ENCODE measurements at places on chromosomes 7 and 10.

DNA sequence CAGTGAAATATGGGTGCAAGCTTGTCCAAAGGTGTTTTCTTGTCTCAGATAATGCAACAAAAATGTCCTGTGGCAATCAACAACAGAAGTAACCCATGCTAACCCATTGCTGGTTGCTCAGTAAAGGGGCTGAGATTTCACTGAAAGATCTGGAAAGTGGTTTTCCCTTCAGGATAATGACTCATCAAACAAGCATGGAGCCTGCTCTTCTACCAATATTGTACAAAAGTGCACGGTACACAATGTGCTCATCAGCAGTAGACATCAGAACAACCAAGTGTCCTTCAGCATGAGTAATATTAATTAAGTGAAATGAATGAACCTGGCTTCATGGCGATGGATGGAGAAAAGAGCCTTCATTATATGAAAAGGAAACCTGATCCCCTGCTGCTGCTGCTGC lies 287.1 kb upstream of the NEBL start:
- no peak for DNase-seq

GRCh38 chr10:48579251-48579960 lies 25.5 kb downstream of the ARHGAP22 start:
- no peak for DNase-seq

DNA sequence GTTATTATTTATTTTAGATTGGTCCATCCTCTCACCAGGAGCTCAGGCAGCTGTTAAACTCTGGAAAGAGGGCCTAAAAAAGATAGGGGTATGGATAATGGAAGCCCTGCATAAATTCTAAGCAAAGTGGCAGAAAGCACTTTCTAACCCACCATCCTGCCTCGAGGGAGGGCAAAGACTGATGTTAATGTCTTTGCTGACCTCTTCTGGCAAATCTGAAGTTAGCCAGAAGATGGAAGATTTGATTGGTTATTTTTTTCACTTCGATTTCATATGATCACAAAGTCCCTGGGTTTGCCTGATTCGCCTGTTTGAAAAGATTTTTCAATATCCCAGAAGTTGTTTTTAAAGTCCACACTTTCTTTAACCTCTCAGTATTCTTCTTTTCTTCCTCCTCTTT lies 24.8 kb downstream of the OR9A2 start:
- DNase-seq: no peak

- no peak for DNase-seq
Measured at GRCh38 chr10:78433766-78434535, 400.3 kb downstream of the RPS24 start.

GRCh38 chr10:129537151-129537550 lies 70.1 kb downstream of the MGMT start:
- DNase-seq: no peak

GRCh38 chr10:122286867-122287266 lies 15.8 kb downstream of the BTBD16 start:
- DNase-seq: no peak

GRCh38 chr10:19921300-19922140 lies 105.3 kb downstream of the PLXDC2 start:
- DNase-seq: no peak

DNA sequence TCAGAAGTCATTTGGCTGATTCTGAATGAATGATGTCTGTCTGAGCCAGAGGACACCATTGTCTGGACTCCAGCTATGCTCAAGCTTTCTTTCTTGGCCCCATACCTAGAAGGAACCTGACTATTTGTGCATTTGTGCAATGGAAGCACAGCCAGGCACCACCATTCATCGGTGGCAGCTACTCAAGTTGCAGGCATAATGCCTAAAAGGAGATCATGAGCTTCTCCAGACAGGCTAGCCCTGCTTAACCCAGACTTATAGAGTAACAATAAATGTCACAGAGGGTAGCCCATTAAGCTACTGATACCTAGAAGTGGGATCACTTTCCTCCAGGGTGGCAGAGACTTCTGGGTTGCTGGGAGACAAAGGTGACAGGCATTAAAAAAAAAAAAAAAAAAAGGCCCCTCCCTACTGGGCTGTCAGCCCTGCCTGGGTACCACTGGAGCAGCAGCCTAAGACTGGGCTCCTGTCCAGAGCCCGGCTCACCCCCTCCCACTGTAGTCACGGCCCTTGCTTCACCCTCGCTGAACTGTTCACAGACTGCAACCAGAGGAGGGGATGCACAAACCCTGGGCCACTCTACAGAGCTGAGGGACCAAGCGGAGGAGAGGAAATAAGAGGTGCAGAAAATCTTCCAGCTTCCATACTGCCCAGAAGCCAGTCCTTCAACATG lies 75.4 kb upstream of the ATP6V0A4 start:
- no peak for DNase-seq

- peak; percentile 42 for DNase-seq
Measured at GRCh38 chr10:12448729-12449391, 99.5 kb downstream of the CAMK1D start.

DNA sequence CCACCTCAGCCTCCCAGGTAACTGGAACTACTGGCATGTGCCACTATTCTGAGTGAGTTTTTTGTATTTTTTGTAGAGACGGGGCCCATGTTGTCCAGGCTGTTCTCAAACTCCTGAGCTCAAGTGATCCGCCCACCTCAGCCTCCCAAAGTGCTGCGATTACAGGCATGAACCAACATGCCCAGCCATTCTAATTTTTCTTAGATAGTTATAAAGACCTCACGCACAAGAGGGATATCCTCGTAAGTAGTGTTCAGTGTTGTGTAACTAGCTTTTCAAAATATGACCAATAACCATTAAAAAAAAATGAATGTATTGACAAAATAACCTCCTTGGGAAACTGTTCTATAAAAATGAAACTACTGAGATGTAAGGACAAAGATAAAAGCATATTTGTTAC lies 90.5 kb upstream of the FERD3L start:
- DNase-seq: no peak

DNA sequence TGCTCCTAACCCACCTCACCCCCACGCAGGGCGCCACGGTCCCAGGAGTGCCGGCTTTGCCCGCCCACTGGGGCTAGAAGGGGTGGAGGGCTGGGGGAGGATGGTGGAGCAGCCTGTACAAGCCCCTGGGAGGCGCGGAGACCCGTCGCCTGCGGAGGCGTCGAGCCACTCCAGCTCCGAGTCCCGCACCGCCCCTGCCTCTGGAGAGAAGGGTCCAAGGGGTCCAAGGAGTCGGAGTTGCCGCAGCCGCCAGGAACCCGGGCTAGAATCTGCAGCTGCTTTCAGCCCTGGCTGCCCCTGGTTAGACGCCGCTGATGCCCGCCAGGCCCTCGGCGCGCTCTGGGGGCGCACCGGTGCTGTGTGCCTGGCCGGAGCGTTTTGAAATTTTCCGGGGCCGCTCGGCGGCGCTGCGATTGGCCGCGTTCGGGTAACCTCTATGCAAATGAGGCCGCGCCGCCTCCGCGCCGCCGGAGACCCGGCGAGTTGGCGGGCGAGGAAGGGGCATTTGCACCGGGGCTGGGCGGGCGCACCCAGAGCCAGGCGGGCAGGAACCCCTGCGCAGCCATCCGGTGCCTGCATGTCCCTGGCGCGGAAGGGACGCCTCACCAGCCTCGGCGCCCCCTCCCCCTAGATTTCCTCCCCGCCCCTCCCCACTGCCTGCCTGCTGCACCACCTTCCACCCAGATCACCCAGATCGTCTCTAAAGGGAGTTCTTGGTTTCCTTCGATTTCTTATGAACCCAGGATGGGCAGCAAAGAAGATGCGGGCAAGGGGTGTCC lies at the start of gene HMX2:
Gene HMX2 (plus strand): TSS at position 502 of the 779 bp plus-strand sequence. CDS start 243 bp downstream, at position 745.
- no peak for DNase-seq

GRCh38 chr10:117334066-117334465 lies 41.2 kb downstream of the PDZD8 start:
- no peak for DNase-seq

GRCh38 chr10:13219685-13220670 lies 14.2 kb downstream of the UCMA start:
- no peak for DNase-seq

DNA sequence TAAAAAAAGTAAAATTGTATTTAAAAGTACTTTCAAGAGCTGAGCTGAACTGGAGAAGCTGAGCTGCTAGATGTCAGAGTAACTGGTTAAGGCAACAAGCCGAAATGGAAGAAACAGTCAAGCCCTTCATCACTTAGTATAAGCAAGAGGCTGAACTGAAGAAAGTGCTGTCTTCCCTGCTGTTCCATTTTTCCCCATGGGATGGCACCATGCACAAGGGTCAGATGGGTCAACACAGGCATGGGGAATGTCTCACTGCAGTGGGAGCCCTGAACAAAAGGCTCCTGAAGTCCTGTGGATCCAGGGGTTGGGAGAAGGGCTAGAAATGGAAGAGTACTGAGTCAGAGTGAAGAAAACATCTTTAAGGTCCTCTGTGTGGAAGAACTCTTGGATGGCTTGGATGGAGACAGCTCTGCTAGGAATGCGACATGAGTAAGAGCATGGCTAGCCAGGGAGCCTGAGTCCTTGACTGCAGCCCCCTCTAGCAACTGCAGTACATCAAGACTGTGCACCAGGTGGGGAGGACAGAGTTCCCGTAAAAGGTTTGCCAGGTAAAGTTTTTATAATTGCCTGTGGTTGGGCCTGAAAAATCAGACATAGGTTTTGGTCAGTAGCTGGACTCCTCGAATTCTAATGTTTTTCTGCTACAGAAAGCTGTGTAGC lies 348.3 kb downstream of the GPR158 start:
- no peak for DNase-seq

GRCh38 chr10:62560201-62560819 lies 186.1 kb downstream of the ZNF365 start:
- DNase-seq: no peak

DNA sequence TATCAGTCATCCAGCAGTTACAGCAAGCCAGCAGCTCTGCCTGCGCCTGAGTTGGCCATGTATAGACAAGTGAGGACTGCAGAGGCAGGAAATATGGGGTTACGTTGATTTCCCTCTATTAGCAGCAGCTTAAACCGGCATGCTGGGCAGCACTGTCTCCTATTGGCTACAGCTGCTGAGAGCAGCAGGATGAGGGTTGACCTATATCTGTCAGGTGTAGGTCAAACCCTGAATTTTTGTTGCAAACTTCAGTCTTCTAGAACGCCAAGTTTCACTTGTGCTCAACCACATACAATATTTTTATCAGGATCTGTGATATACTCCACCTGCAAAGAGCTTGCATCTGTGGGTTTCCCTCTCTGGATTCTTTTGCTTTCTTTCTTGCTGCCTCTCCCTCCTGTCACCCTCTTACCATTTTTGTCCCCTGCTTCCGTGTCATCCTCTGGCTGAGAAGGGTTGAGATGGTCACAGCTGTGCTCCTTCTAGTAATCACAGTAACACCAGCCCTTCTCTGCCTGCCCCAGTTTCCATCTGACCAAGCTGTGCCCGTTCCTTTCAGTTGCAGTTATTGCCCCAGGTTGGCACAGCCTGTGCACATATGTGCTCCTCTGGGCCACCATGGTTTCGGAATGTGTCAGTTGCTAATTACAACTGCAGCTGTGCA lies 23.8 kb upstream of the GLCCI1 start:
- no peak for DNase-seq

DNA sequence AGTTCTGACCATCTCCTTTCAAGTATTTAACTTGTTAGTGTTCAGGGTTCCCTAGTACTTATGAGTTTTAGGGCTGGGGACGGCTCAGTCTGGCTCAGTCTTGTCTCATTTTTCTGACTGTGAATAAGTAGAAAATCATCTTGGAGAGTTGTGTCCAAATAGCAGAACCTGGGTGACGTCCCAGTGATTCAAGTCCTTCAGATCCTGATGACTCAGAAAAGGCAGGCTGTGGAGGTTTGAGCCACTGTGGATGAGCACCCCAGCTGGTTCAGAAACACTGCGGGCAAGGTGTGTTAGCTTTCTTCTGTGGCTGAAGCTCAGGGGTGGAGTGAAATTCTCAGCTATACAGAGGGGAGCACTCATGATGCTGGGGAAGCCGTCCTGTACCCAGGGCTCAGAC lies 154.4 kb upstream of the NPY start:
- no peak for DNase-seq

- no peak for DNase-seq
Measured at GRCh38 chr10:51952056-51952455, 252.7 kb upstream of the CSTF2T start.

- DNase-seq: no peak
Measured at GRCh38 chr7:35522697-35523096, 172.2 kb downstream of the HERPUD2 start.

GRCh38 chr10:73875139-73875475 lies 752 bp upstream of the CAMK2G start:
- no peak for DNase-seq

DNA sequence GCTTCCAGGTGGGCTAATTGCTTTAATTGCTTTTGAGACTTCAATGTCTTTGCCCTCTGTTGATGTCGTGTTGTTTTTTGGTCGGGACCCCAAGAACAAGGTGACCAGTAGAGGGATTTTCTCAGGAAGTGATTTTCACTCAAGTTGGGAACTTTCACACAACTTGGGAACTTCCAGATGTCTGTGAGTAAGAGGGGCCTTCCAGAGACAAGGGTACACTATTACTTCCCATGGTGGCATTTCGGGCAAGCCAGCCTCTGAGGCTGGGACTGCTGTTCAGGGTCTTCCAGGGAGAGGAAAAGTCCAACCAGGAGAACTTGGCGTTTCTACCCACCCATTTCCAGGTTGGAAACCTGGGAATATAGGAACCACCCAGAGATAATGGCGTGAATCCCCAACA lies 170.0 kb upstream of the CDCA7L start:
- no peak for DNase-seq

DNA sequence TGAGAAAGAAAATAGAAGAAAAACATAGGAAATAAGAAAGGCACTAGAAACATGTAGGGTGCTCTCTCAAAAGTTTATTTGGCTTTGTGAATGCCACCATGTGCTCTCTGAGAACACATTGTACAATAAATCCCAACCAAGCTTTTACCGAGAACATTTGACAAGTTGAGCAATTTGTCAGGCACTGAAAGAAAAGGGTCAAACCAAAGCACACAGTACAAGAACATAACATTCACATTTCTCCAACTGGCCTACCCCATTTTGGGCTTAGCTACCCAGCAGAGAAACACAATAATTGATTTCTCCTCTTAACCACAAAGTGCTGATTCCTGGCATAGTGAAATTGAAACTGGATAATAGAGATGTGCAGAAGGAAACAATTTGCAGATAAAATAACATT lies 69.2 kb upstream of the SLC39A12 start:
- DNase-seq: no peak

DNA sequence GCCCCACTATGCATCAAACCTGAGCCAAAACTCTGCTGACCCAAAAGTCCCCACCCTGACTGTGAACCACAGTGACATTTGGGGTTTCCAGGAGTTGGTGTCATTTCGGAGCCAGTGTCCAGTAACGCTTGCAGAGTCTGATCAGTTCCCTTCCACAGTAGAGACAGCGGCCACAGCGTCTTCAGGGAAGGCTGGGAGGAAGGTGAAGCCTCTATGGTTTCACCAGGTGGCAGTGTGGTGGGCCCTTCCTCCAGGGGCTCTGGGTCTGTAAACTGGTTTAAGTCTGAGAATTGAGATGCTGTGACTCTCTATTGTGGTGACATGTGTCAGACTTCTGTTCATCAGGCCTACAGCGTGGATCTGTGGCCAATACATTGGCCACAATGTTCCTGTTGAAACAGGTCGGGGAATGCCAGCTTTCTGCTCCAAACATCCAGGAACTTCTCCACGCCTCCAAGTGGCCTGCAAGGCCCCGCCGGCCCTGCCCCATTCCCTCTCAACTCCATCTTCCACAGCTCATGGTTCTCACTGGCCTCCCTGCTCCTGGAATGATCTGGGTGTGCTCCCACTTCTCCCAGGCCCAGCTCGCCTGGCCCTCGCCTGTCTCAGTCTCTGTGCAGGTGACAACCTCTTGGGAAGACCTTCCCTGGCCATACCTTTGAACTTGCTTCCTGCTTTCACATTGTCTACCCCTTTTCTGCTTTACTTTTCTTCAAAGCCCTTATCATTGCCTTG lies 124.5 kb upstream of the FAM20C start:
- DNase-seq: no peak

GRCh38 chr7:126728967-126729366 lies 523.8 kb downstream of the GRM8 start:
- no peak for DNase-seq

- DNase-seq: no peak
Measured at GRCh38 chr7:131359136-131359776, 31.6 kb downstream of the MKLN1 start.
